Effector memory CD8-positive, alpha-beta T cell (primary cell): ENCODE measurements at places on chromosomes 4 and X.

- no peak for DNase-seq
- H3K4me1 ChIP-seq: no peaks in the 10 kb centered on the region
- peaks cover 5% of the 10 kb centered on the region for H3K27me3 ChIP-seq
- no peak overlapping the region for H3K4me3 ChIP-seq
Observed at GRCh38 chrX:15869695-15870094, 15.1 kb upstream of the AP1S2 start.

GRCh38 chrX:78106651-78106986, 2.6 kb downstream of the PGK1 start:
- peaks cover 42% of the 10 kb centered on the region for H3K4me1 ChIP-seq
- H3K36me3 ChIP-seq: peaks cover 48% of the 10 kb centered on the region
- H3K4me3 ChIP-seq: peak overlapping the region; percentile 88

DNA sequence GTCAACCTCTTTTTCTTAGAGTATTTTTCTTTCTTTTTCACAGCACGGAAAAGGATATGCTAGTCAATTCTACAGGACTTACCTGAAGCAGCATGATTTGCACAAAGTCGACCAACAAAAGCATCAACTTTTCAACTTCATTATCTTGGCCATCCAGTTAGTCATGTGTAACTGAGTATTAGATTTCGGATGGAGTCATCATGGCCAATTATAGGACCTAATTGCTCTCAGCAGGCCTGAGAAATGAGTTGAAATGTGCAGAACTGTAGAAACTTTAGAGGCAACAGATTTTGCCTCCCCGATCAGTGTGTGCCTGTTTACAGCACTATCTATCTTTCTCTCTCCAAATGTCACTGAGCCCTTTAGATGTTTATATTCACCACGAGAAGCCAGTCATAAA, 41.0 kb downstream of the PCDH10 start:
- no peaks in the 10 kb centered on the region for H3K4me1 ChIP-seq
- no peak for DNase-seq
- H3K4me3 ChIP-seq: no peak overlapping the region
- no peaks in the 10 kb centered on the region for H3K36me3 ChIP-seq
- H3K27ac ChIP-seq: no peak overlapping the region

DNA sequence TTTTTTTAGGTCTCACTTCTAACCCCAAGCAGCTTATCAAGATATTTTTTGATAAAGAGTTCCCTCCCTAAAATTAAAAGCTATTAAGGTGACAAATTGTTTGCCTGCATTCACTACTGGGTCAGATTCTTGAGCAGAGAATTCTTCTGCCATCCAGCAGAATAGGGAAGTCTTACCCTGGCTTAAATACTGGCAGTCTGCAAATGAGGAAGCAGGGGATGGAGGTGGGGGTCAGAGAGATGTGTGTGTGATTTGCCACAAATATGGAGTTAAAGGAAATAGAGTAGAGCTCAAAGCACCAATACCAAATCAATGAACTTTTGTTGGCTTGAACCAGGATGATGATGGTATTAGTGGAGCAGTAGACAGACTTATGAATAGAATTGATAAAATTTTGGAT, 122.2 kb downstream of the ANXA5 start:
- no peaks in the 10 kb centered on the region for H3K36me3 ChIP-seq
- peaks cover 42% of the 10 kb centered on the region for H3K27me3 ChIP-seq
- H3K4me1 ChIP-seq: no peaks in the 10 kb centered on the region
- H3K27ac ChIP-seq: no peak overlapping the region
- no peak for DNase-seq

GRCh38 chrX:124086411-124086810, 124.9 kb downstream of the STAG2 start:
- H3K4me3 ChIP-seq: peak overlapping the region; percentile 42
- H3K36me3 ChIP-seq: peaks cover 68% of the 10 kb centered on the region
- H3K4me1 ChIP-seq: peaks cover 27% of the 10 kb centered on the region

DNA sequence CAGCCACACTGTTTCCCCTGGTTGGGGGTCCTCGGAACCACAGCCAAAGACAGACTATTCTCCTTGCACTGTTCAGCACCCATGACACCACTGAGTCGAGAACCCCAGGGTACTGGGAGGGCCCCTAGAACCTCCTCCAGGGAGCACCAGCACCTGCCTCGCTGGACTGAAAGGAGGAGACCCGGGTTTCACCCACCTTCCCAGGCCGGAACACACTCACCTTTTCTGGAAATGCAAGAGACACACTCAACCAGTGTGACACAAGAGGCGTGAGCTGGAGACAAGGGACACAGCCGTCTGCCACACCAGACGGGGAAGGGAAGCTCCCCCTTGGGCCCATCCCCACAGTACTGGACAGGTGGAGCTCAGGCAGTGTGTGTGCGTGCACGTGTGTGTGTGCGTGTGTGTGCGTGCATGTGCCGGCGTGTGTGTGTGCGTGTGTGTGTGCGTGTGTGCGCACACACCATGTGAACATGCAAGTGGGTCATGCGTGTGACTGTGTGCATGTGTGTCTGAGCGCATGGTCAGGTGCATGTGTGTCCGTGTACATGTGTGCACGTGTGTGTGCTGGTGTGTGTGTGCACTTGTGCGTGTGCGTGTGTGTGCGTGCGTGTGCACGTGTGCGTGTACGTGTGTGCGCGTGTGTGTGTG, 128.8 kb upstream of the NKX1-1 start:
- DNase-seq: no peak
- H3K27ac ChIP-seq: no peak overlapping the region
- H3K4me3 ChIP-seq: no peak overlapping the region
- no peaks in the 10 kb centered on the region for H3K36me3 ChIP-seq

- peaks cover 8% of the 10 kb centered on the region for H3K4me1 ChIP-seq
- H3K4me3 ChIP-seq: peak overlapping the region; percentile 80
- H3K27me3 ChIP-seq: peaks cover 31% of the 10 kb centered on the region
- H3K27ac ChIP-seq: no peak overlapping the region
Observed at GRCh38 chr4:80336582-80336981, 1.1 kb downstream of the CFAP299 start.

- DNase-seq: no peak
- H3K36me3 ChIP-seq: peaks cover 29% of the 10 kb centered on the region
- H3K4me1 ChIP-seq: peaks cover 9% of the 10 kb centered on the region
- no peak overlapping the region for H3K27ac ChIP-seq
Observed at GRCh38 chr4:77905651-77906263, 43.1 kb downstream of the MRPL1 start.

- no peaks in the 10 kb centered on the region for H3K27me3 ChIP-seq
- no peak overlapping the region for H3K4me3 ChIP-seq
- DNase-seq: no peak
- no peaks in the 10 kb centered on the region for H3K4me1 ChIP-seq
Observed at GRCh38 chrX:25872786-25873185, 265.4 kb upstream of the MAGEB18 start.

DNA sequence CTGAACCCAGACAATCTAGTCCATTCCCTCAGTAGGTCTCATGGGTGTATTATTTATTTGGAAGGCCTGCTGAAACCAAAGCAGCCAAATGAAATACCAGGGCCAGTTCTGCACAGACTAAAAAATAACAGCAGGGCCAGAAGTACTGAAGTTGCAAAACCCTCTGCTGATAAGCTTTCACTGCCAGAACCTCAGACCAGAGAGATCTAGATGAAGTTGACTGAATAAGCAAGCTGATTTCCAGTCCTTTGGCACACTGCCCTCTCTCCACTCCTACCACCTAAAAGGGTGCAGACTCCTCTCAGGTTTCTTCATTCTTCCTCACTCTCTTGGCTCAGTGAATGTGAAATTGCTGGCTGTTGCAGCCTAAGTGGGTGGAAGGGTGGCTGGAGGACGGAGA, 276.7 kb upstream of the KLF3 start:
- H3K27me3 ChIP-seq: no peaks in the 10 kb centered on the region
- H3K36me3 ChIP-seq: no peaks in the 10 kb centered on the region
- no peak overlapping the region for H3K4me3 ChIP-seq
- DNase-seq: no peak
- peaks cover 6% of the 10 kb centered on the region for H3K4me1 ChIP-seq

DNA sequence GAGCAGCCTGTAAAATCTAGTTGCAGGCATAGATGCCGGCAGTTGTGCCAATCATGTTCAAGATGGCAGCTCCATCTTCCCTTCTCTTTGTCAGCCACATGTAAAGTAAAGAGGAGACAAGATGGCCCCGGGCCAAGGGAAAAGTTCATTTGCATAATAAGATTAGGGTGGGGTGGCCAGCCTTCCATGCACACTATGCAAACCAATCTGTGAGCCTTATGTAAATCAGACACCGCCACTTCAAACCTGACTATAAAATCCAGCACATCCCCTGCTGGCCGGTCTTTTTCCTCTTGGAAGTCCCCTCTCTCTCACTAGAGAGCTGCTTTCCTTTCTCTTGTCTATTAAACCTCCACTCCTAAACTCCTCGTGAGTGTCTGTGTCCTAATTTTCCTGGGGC, 78.9 kb upstream of the CBR4 start:
- no peaks in the 10 kb centered on the region for H3K4me1 ChIP-seq
- no peak overlapping the region for H3K27ac ChIP-seq
- H3K4me3 ChIP-seq: no peak overlapping the region
- H3K27me3 ChIP-seq: no peaks in the 10 kb centered on the region
- H3K36me3 ChIP-seq: peaks cover 3% of the 10 kb centered on the region
- DNase-seq: no peak

- no peak overlapping the region for H3K27ac ChIP-seq
- no peak overlapping the region for H3K4me3 ChIP-seq
- no peaks in the 10 kb centered on the region for H3K27me3 ChIP-seq
- no peak for DNase-seq
- no peaks in the 10 kb centered on the region for H3K36me3 ChIP-seq
Observed at GRCh38 chr4:54547299-54548097, 110.3 kb upstream of the KIT start.
